ENCODE measurements at places on chromosomes 6 and 20.

DNA sequence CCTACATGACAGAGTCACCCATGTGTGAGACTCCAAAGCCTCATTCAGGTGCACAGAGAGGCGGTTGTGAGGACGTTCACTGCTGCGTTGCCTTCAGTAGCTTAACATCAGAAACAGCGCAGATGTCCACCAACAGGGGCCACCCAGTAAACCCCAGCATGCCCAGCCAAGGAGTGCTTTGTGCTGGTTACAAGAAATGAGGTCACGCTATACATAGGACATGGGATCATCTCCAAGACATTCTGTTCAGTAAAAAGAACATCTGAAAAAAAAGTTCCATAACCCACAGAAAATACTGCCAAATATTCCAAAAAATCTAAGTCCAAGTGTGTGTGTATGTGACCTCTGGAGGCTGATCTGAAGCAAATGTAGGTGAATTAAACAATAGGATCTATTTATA is 16.0 kb downstream of the SLC52A3 start:
- no peak for DNase-seq

GRCh38 chr6:6545616-6546317 is 42.8 kb upstream of the LY86 start:
- DNase-seq = no peak

DNA sequence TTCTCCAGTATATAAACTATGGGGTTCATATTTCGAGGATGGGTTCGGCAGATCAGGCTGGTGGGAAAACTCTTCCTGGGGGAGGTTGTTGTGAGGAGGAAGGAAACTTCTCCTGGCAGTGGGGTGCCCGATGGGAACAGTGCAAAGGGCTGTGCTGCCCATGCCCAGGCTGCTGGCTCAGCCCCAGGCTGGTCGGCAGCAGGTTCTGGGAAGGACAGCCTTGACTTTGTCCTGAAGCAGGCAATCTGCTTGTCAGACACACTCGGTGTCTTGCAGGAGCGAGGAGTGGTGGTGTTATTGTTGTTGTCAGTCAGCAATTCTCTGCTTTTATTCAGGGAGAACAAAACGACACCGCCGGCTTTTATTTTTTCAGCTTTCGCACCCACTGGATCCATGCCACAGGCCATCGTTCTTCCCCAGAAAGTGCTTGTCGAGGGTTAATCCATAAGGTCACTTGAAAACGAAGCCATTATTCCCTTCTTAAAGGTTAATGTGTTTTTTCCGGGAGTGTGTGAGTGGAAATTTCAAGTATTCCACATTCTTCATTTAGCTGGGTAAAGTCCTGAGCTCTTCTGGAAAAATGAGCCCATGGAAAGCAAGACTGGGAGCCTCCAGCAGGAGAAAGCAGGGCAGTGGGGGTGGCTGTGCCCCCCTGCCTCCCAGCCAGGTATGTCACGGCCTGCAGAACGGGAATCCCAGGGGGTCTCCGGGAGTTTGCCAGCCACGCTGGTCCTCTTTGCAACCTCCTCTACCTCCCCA is 57.0 kb upstream of the STX16 start:
- no peak for DNase-seq

- DNase-seq = no peak
Measured at GRCh38 chr6:145155873-145156782, 579.2 kb downstream of the EPM2A start.

GRCh38 chr6:142412241-142412640 is 110.4 kb downstream of the ADGRG6 start:
- no peak for DNase-seq

- DNase-seq = no peak
Measured at GRCh38 chr20:58070664-58071196, 157.7 kb downstream of the ANKRD60 start.

DNA sequence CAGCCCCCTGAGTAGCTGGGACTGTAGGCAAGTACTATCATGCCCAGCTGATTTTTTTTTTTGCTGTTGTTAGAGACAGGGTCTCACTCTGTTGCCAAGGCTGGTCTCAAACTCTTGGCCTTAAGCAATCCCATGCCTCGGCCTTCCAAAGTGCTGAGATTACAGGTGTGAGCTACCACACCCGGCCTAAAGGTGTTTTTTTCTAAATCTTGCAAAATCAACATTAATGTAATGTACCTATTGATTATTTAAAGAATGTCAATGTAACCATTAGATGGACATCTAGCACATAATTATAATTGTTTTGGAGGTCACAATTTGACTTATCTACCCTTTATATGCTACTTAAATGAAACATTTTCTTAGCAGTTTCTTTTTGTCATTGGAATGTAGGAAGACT is 126.1 kb downstream of the PHACTR1 start:
- DNase-seq = no peak

DNA sequence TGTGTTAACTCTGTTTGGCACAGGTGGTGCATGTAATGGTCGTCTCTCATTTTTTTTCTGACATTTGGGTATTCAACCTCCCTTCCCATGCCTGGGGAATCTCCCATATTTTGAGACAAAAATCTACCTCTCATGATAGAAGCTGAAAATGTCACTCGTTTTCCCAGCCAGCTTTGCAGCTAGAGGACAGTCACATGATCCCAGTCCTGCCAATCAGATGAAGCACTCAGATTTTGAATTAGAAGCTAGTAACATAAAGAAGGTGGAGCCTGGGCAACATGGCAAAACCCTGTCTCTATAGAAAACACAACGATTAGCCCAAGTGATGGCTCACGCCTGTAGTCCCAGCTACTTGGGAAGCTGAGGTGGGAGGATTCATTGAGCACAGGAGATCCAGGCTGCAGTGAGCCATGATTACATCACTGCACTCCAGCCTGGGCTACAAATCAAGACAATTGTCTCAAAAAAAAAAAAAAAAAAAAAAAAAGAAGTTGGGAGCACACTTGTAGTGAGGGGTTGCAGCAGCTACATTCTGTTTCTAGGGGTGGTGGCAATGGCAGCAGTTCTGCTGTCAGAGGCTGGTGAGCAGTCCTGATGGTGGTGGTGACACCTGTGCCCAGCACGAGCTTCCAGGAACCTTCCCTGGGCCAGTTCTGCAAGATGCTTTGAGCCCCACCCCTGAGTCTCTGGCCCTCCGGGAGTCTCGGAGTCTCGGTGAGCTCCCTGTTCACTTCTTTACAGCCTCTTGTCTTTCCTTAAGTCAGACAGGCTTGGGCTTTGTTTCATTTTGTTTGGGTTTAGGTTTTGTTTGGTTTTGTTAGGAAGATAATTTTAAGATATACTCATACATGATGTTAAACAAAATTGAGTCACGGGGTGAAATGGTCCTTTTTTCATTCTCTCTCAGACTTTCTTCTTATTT is 94.1 kb upstream of the KCNG1 start:
- DNase-seq = no peak

GRCh38 chr6:43622541-43622940 is 6.5 kb downstream of the GTPBP2 start:
- no peak for DNase-seq

GRCh38 chr6:150755042-150755441 is 110.5 kb upstream of the MTHFD1L start:
- no peak for DNase-seq

DNA sequence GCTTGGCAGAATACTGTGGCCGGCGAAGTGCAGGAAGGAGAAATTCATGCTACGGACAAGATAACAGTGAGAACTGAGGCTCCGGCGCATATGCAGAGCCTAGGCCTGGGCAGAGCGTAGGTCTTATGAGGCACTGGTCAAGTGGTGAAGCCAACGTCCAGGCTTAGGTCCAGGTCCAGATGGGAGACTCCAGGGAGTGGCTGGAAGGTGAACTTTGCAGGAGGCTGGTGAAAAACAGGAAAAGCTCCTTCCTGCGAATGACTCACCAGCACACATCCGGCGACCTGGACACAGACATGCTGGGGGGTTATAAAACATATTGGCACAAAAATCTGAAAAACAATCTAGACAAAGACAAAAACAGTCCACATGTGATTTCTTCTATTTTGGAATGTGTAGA is 15.4 kb downstream of the C6orf141 start:
- no peak for DNase-seq

DNA sequence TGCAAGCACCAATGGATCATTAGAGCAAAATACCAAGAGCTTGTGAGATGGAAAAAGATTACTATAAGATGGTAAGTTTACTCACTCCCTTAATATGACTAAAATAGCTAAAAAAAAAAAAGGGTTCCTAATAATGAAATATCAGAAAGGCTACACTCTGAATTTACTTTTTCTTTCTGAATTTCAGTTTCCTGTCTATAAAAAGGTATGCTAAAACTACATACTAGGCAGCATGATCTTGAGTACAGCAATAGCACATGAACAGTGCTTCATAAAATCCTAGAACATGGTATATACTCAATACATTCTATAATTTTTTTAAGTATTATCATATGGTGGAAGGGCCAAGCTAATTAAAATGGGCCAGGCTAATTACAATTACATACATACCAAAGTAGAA is 24.0 kb upstream of the FAM135A start:
- DNase-seq = no peak

- DNase-seq = no peak
Measured at GRCh38 chr6:147429794-147430193, 78.7 kb upstream of the SAMD5 start.

GRCh38 chr6:151564654-151565053 is 70.8 kb downstream of the CCDC170 start:
- DNase-seq = no peak

DNA sequence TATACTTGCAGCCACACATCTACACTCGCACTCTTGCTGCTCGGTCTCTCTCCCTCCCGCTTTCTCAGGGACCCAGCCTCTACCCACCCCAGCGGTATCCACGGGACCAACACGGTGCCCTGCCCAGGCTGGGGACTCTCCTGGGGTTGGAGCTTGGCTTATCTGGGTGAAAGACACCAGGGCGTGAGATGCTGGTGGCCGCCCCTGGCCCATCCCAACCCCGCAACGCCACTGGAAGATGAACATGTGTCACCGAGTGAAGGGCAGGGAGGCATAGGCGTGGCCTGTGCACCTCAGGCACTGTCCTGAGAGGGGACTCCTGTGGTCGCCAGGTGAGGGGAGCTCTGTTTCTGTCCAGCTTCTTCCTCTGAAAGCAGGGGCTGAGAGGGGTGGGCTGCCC is 47.4 kb downstream of the NINL start:
- no peak for DNase-seq

- no peak for DNase-seq
Measured at GRCh38 chr20:50481741-50482140, 28.4 kb upstream of the PTPN1 start.

DNA sequence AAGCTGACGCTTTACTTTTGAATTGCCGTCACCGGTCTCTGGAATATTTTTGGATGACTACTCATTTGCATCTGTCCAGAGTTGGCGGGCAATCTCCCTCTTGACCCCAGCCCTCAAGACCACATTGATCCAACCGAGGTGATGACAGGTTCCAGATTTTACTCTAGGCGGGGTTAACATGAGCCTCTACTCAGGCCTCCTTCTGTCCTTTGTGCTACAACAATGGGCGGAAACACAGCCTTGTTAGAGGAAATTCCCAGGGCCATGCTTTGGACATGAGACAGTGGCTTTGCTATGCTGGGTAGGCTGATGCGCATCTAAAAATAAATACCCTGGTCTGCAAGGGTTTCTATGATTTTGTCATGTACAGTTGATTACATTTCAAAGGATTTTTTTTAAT is 27.0 kb upstream of the ADGRF5 start:
- no peak for DNase-seq

DNA sequence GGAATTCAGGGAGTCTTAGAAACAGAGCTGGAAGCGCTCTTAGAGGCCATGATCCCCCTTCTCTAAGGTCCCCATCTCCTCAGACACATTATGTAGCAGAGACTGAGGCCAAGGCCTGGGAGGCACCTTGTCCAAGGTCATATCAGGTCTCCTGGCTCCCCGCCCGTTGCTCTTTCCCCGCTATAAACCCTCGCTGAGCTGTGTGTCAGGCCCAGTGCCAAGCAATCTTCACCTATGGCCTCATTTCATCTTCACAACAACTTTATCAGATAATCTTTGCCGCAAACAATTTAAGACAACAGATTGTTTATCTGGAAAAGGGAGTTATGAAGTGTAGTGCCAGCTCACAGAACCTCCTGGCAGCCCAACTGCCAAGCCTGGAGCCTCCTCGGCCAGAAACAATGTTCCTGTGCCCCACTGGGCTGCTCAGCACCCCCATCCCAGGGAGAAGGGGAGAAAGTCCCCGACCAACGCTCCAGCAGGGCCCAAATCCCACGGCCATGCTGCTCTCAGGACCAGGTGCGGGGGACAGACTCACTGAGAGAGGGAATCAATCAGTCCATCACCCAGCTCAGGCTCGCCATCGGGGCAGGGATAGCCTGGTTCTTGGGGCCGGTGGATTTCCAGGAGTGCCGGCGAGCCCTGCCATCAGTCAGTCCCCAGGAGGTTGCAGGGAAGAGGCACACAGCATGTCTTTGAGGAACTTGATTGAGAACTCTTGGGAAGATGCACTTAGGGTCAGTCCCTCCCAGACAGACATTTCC is 16.9 kb upstream of the FANCE start:
- no peak for DNase-seq

DNA sequence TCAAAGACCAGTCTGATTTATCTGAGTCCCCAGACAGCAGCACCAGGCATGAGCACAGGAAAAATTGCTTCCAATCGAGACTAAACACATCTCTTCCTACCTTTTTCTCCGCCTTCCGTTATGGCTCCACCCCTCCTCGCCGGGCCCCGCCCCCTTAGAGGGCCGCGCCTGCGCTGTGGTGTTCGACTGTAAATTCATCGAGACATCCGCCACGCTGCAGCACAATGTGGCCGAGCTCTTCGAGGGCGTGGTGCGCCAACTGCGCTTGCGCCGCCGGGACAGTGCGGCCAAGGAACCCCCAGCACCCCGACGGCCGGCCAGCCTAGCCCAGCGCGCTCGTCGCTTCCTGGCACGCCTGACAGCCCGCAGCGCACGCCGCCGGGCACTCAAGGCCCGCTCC is 8.9 kb downstream of the REM1 start:
- no peak for DNase-seq

DNA sequence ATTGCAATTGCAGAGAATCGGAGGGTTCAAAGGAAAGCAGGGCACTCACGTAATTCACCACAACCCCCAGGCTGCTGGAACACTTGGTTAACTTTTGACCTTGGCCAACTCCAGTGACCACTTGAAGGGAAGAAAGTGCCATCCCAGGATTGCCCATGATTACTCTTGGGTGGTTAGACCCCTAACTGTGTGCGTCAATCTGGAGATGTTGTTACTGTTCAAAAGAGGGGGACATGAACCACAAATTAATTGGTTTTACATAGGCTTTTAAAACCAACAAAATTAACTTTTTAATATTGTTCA is 50.1 kb upstream of the NCOA3 start:
- DNase-seq = no peak

- DNase-seq = peak; percentile 13
Measured at GRCh38 chr20:33209789-33210188, 7.4 kb upstream of the BPIFA3 start.

- no peak for DNase-seq
Measured at GRCh38 chr6:15661853-15662325, 939 bp downstream of the DTNBP1 start.

- no peak for DNase-seq
Measured at GRCh38 chr6:25165177-25165576, 114.0 kb upstream of the CARMIL1 start.
